Vagina (tissue), 2 donors: ENCODE measurements at places on chromosomes 5 and 9. TPM values are rescaled to one million over a fixed set of nuclear protein-coding genes. Genes with fewer than 3 reads are reported as not detected.

Gene TAF1L
- not detected for total RNA-seq

Gene OGN
- 11.5 TPM for total RNA-seq

Gene NR2F1-AS1
- 22.3 TPM for total RNA-seq

Gene IFNA21
- total RNA-seq, result not detected

DNA sequence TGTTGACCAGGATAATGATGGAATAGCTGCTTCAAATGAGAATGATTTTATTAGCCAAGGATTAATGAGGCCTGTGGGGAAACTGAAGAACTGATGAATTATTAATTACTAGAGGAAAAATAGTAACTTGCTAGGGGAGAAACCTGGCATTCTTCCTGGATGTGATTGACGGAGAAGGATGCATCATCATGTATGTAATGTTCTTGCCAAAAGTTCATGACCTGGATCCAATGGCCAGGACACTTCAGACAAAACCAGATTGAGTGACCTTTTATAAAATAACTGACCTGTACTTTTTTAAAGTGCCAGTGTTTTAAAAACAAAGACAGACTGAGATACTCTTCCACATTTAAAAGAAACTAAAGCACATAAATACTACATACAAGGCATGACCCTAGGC, 23.7 kb downstream of the KIAA1191 start:
- DNase-seq, result no peak

GRCh38 chr9:120531683-120532300, 48.2 kb downstream of the CDK5RAP2 start:
- DNase-seq, result no peak

- no peak for DNase-seq
Observed at GRCh38 chr9:93132946-93133680, 938 bp downstream of the NINJ1 start.

GRCh38 chr9:93532141-93532540, 44.2 kb upstream of the PHF2 start:
- DNase-seq, result no peak

DNA sequence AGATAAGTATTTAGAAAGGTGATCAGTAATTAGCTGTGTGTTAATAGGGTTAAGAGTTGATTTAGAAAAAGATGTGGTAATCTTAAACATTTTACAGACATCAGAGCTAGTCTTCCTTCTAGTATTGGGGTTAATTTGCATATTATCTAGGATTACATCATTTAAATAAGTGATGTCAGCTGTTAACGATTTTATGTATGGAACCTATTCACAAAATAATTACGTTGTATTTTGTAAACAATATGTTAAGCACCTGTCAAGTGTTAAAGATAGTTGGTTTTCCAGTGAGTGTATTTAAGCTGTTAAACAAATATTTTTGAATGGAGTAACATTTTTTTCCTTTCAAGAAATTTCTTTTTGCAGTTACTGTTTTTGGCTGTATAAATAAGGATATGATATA, 2.2 kb downstream of the DCP2 start:
- no peak for DNase-seq

- no peak for DNase-seq
Observed at GRCh38 chr5:143086908-143087637, 316.4 kb downstream of the NR3C1 start.

GRCh38 chr5:153081385-153081784, 409.1 kb upstream of the GRIA1 start:
- no peak for DNase-seq

- DNase-seq, result no peak
Observed at GRCh38 chr5:162990856-162991497, 446.4 kb upstream of the CCNG1 start.

DNA sequence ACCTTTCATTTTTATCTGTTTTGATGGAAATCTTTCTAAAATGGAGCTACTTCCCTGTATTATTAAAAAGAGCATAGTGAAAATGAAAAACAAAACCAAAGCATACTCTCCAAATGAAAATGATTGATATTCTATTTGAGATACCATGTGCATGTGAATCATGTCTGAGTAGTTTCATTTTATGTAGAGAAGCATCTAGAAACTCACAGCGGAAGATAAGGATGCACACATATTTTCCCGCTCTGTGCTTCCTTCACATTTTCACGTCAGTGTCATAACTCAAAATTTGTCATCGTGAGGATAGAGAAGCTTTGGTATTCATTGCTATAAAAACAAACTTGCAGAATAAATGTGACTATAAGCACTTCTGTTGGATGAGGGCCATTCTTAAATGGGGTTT, 34.0 kb upstream of the CLINT1 start:
- DNase-seq, result no peak

DNA sequence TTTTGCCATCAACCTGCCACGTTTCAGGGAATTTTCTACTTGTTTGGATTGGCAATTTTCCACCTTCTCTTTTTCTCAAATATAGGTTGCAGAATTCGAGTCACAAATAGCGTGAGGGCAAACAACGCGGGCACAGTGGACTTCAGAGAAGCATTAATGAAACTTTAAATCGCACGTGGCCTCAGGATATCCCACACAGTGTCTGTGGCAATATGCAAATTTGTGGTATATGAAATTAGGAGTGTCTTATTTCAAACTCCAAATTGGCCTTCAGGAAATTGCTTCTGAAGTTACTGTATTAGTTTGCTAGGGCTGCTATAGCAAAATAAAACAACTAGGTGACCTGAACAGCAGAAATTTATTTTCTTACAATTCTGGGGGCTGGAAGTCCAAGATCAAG, 91.2 kb downstream of the MTRR start:
- DNase-seq, result no peak

DNA sequence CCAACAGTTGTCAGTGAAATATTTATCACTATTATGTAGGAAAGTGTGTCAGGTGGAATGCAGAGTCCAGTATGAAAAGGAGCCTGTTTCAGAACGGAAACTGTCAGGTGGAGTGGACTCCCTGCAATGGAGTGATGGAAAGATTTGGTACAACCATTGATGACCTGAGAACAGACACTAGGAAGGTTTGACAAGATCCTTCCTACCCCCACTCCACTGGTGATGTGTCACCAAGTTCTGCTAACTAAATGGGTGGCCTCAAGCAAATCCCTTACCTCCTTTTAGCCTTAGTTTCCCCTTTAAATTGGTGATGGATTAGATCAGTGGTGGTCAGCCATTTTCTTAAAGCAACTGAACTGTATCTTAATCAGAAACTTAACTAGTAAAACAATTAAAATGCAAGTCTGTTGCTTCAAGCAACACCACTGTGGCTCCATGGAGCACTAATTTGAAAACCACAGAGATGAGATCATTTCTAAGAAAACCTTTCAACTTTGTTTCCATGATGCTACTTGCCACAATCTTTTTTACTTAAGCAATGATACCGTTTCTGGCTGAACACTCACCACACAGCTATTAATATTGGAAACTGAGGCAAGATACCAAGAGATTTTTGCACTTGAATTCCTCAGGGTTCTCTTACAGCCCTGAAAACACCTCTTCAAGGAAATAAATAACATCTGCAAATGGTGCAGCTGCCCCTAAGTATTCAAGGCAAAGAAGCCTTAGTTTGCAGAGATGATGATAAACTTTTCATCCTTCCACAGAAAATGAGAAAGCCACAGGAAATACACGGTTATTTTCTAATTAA, 140.6 kb downstream of the ERCC6L2 start:
- no peak for DNase-seq

- no peak for DNase-seq
Observed at GRCh38 chr9:3746296-3747275, 220.8 kb upstream of the RFX3 start.

DNA sequence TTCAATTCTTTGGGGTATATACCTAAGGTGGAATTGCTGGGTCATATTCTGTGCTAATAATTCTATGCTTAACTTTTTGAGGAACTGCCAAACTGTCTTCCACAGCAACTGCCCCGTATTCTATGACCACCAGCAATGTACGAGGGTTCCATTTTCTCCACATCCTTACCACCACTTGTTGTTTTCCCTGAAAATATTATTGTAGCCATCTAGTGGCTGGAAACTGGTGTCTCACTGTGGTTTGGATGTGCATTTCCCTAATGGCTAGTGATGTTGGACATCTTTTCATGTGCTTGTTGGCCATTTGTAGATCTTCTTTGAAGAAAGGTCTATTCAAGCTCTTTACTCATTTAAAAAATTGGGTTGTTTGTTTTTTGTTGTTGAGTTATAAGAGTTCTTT, 30.7 kb downstream of the MSX2 start:
- no peak for DNase-seq
